ENCODE measurements at places on chromosomes 6 and 20.

GRCh38 chr6:33717934-33718455, 6.5 kb upstream of the UQCC2 start:
- no peak for DNase-seq

DNA sequence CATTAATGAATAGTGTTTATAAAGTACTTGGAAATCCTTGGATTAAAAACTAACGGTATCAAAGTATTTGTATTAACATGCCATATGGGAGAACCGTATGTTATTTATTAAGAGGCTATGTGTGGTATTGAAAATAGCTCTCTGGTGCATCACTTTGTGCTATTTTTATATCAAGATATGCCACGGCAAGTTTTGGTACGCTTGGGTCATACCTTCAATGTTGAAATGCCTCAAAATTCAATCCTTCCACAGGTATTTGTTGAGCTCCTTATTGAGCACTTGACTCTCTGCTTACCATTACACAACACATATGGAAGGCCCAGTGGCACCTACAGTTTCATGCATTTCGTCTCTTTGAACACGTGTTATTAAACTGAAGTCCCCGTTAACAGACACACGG, 647.9 kb downstream of the KIF16B start:
- DNase-seq, result no peak

DNA sequence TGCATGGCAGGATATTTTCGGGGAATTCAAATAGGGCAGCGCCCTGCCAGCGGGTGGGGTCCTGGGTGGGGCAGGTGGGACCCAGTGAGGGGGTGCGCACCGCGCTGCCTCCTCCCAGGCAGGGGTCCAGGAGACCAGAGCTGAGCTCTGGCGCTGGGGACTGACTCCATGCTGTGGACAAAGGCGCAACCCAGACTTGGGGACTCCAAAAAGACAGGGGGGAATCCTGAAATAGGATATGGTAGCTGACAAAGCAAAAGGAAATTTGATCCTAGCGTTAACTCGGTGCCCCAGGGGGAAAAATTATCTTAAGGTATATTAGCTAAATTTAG, 23.6 kb downstream of the TFAP2A start:
- DNase-seq, result no peak

DNA sequence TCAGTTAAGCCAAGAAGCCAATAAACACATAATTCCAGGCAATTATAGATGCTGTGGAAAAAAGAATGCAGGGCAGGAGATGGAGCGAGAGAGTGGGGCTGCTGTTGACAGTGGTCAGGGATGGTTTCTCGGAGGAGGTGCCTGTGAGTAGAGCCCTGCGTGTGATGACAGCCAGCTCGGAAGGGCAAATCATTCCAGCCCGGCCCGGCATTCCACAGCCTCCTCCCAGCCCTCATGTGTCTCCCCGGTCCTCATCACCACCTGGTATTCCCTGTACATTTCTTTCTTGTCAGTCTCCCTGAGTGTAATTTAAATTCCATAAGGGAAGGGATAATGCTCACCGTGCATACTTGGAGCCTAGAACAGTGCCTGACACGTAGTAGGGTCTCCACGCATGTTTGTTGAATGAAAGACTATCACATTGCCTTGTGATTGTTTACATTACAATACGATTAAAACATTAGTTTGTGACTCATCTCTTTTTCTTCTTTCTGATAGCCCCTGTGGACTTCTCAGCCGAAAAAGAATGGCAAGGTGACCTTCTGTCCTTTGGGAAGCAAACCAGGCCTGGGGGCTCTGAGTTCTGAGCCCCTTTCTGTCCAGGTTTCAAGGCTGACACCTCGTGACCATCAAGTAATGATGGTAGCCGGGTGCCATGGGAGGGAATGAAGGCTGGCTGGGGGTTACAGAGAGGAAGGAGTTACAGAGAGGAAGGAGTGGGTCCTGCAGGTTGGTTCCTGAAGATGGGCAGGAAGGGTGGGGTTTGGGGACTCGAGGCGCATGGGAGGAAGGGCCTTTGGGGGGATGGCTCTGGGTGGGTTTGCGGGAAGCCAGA, 379.5 kb upstream of the SULF2 start:
- DNase-seq, result no peak

DNA sequence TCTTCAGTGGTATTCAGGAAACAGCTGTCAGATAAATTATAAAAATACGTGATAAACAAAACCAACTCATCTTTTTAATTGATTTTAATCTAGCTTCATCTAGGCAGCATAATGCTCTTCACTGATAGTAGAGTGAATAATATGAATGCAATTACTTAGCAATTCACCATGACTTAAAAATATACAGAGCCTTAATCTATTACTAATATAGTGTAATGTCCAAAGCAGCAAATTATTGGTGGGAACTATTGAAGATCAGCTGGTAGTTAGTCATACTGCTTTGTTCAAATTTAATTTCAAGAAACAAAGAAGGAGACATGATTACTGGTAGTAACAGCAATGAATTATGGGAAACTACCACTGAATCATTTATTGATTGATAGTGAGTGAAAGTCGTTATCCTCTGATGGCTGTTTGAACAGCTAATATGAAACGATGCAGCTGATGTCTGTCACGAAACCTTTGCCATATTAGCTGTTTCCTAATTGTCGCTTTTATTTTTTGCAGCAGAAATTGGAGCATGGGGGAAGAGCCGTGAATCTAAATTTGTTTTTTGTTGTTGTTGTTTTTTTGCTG, 99.2 kb downstream of the NKAIN2 start:
- DNase-seq, result no peak

- no peak for DNase-seq
These were observed 56.4 kb downstream of the CD24 start for GRCh38 chr6:106918115-106918514.

DNA sequence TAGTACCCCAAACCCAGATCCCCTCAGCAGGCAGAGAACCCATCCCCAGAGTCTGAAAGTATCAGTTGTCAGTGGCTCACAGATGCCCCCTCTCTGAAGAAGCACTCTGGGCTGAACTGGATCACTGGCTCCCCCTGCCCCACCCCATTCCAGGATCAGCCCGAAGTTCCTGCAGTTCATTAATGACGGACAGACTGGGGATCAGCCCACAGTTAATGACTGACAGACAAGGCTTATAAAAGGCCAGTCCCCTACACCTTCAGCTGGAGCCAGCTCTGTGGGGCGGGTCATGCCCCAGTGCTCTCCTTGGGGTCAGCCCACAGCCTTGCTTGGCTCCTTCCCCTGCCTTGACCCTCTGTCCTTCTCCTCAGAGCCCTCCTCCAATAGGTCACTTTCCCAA, 21.7 kb downstream of the KIAA1755 start:
- no peak for DNase-seq

DNA sequence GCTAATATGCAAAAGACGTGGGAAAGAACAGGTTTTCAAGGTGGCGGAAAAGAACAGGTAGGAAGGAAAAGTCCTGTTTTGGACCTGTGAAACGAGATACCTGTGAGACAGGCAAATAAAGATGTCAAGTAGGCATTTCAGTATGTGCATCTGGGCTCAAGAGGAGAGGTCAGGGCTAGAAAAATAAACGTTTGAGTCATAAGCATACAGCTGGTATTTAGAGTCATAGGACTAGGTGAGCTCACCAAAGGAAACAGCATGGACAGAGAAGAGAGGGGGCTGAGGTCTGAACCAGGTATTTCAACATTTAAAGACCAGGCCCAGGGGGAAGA, 14.9 kb downstream of the MTFR2 start:
- no peak for DNase-seq

DNA sequence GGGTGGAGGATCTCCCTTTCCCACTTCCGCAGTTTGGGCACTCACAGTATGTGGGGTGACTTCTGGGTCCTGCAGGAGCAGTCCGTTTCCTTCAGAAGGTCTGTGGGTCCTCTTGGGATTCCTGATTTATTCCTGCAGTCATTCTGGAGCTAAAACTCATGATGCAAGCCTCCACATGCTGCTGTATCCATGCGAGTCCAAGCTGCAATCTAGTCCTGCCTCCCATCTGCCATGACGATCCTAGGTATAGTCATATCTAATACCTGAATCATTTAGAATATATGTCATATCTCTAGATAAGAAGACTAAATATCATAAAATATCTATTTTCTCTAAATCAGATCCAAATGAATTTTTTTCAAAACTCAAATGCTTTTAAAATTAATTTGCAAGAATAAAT, 103.4 kb upstream of the AHI1 start:
- DNase-seq, result no peak

GRCh38 chr20:828987-829386, 4.5 kb upstream of the FAM110A start:
- DNase-seq, result no peak

DNA sequence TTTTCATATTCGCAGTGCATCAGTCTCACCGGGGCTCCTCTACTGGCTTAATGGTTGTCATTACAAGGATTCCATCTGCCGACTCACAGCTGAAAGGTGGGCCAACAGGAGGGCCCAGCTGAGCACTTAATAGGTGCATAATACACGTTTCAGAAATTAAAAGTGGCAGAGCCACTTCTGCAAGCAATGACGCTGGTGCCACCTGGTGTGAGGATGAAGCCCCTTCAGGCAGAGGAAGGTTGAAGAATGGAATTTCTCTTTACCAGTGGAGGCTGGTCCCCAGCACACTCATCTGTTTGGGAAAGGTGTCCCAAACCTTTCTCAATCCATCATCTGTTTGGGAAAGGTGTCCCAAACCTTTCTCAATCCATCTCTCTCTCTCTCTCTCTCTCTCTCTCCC, 8.2 kb upstream of the STMND1 start:
- DNase-seq, result no peak

DNA sequence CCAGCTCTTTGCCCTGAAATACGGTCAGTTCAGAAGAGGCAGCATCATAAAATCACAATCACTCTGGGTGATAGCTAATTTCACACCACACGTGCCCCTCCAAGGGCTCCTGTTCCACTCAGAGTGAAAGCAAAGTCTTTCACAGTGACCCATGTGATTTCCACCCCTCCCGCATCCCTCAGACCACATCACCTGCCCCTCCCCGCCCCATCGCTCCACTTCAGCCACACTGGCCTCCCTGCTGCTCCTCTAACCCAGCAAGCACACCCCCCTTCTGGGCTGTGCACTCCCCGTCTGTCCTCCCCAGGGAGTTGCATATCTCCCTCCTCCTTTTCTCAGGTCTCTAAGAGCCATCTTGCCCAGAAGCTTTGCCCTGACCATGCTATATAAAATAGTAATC, 74.5 kb downstream of the PSMG4 start:
- DNase-seq, result no peak

- DNase-seq, result no peak
These were observed 837.6 kb downstream of the MAFB start for GRCh38 chr20:39851459-39851858.

DNA sequence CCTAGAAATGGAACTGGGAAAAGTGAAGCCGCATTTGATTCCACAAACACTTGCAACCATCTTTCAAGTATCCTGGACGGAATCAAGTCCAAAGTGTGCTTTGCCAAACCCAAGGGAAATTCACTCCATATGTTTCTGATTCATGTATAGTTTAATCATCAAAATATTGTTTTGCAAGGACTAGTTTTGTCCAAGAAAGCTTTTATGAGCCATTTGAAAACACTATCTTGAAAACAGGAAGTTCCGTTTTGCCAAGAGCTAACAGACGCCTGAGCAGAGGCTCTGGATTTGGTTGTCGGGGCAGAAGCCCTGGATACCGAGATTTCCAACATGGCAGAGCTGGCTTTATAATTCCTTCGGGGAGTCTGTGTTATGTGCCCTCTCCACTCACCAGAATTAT, 251.1 kb downstream of the PHACTR1 start:
- DNase-seq, result no peak

DNA sequence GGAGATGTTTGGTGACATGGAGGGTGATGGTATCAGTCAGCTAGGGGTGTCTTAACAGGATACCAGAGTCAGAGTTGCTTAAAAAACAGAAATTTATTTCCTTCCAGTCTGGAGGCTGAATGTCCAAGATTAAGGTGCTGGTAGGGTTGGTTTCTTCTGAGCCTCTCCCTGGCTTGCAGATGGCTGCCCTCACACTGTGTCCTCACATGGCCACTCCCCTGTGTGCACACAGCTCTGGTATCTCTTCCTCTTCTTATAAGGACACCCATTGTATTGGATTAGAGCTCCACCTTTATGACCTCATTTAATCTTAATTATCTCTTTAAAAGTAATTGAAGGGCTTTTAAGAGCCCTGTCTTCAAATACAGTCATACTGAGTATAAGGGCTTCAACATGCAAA, 431.8 kb upstream of the MMS22L start:
- no peak for DNase-seq

GRCh38 chr20:3134151-3134550, 25.5 kb downstream of the FASTKD5 start:
- DNase-seq, result no peak

DNA sequence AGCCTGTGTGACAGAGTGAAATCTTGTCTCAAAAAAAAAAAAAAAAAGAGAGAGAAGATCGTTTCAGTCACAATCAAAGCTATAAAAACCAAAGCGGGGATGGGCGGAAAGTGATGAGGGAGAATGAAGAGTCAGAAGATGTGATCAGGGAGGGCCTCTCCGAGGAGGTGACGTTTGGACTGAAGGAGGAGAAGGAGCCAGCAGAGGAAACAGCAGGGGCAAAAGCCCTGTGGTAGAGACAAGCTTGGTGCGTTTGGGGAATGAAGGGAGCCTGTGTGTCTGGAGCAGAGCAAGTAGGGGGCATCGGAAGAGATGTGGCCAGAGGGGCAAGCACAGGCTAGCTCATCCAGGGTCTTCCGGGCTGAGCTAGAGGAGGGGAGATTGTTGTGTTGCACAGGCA, 14.5 kb upstream of the LBP start:
- DNase-seq, result no peak

DNA sequence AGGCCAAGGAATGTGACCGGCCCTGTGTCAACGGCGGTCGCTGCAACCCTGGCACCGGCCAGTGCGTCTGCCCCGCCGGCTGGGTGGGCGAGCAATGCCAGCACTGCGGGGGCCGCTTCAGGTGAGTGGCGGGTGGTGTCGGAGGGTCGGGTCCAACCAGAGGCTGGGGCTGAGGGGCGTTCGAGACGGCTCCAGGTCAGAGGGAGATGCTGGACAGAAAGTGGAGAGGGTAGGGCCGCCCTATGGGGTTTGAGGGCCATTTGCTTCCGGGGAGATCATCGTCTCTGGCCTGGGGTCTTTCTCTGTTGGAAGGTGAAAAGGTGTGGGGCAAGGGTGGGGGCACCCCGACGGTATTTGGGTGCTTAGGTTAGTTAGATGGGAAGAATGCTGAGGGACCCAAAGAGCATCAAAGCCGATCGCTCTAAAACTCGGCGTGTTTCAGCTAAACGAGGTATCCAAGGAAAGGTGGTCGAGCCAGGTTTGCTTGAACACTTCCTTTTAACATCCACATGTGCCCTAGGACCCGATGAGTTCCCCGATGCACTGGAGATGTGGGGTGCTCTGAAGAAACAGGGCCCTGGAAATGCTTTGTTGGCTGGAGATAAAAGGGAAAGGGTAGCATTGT, 691 bp downstream of the ATRN start:
- no peak for DNase-seq

GRCh38 chr20:42740226-42740870, 449.4 kb downstream of the PTPRT start:
- no peak for DNase-seq

GRCh38 chr6:49606721-49607390, 29.8 kb downstream of the RHAG start:
- no peak for DNase-seq

DNA sequence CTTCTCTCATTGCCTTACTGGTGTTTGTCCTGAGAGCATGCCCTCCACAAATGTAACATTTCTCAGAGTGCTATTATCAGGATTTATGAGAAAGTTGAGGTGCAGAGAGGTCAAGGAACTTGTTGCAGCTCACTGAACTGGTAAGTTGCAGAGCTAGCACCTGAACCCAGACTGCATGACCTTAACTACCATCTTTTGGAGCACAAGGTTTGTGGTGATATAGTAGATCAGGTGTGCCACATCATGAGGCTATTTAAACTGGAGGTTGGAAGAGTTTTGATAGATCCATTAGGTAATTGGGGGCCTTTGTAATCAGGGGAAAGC, 112.0 kb upstream of the CITED2 start:
- DNase-seq, result no peak
